Activated naive CD8-positive, alpha-beta T cell treated with anti-CD3 and anti-CD28 coated beads for 36 hours (primary cell): ENCODE measurements at places on chromosomes 13 and 19. TPM values are rescaled to one million over a fixed set of nuclear protein-coding genes. Genes with fewer than 3 reads are reported as not detected.
A peak's percentile ranks its signal among the peaks of the same experiment; 100 is the strongest.

The KIR3DL2 gene
- total RNA-seq: 0.18 TPM

DNA sequence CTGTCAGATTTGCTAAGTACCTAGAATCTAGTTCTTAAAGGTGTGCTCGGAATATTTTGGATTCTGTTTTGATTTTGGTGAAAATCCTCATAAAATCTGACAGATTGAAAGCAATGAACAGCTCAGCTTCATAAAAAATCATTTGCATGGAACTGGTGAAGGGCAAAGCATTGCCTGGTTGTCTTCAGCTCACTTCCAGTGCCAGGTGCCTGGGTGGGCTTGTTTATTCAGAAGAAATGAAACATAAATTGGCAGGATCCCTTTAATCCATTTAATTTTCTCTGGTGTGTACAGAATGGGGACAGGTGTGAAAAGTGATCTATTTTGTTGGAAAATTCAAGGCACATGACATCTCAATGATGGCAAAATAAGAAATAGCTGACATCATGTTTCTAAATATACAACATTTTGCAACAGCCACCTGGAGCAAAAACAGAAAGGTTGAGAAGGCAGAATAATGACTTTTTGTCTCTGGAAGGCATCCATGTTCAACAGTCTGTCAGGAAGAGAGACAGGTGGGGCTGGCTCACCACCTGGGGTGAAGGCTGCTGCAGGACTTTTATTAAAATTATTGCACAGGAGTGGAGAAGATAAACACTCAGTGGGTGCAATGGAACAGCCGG lies 52.2 kb downstream of the RFC3 start:
- DNase-seq: no peak

- DNase-seq: no peak
These were observed 4.0 kb downstream of the CEBPA start for GRCh38 chr19:33298146-33298911.

DNA sequence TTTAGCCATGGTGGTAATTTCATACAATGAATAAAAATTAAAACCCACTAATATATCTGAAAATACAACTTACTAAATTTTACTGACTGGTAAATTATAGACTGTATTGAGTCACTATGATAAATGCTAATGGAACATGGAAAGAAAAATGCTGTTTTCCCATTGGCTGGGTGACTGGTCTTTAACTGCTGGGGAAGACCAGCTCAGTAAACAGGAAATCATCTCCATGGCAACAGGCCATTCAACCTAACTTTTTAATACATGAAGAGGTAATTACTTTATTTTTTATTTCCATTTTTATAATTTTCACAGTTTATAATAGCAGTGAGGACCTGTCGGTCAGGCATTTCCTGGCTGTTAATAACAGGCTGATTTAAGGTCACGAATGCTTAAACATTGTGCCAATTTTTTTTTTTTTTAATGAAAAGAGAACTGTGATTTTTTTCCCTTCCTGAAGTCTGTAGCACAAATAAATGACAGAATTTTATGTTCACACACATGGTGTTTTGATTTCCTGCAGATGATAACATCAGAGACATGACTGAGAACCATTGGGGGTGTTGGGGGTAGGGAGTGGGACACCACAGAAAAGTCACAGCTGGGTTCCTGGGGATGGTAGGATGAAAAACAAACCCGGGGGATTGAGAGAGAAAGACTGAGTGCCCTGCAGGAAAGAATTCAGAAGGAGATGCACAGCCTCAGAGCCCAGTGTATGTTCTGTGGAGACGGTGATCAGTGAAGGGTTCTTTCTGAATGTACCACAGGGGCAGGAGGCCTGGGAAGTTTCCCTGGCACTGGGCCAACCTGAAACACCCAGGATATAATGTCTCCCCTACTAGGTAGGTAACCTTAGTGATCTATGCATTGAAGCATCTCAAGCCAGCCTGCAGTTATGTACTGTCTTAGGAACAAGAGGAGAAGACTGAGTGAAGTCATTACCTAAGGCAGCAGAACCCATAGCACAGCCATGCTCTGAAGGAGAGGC lies 297.1 kb downstream of the COG6 start:
- no peak for DNase-seq

GRCh38 chr19:5191091-5191490 lies 149.5 kb downstream of the PTPRS start:
- DNase-seq: no peak

GRCh38 chr13:80339912-80340650 lies 845 bp downstream of the SPRY2 start:
- DNase-seq: peak; percentile 6

DNA sequence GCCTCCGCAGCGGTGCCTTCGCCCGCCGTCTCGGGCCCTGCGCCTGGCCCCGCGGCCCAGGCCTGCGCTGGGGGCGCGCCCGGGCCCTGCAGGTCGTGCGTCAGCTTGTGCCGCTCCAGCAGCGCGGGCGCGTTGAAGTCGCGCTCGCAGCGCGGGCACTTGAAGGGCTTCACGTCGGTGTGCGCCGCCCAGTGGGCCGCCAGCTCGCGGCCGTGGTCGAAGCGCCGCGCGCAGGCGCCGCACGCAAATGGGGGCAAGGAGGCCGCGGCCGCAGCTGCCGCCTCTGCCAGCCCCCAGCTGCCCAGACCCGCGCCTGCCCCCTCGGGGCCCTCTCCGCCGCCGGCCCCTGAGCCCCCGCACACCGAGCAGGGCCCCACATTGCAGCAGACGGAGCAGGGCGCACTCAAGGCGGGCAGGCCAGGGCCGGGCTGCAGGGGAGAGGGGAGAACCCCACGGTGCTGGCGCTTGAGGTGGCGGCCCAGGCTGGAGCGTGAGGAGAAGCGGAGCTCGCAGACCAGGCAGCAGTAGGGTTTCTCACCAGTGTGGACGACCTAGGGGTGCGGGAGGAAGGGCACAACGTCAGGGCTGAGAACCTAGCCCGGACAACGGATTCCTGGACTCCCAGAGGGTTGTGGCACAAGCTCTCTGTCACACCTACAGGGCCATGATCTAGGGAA lies 6.1 kb downstream of the FIZ1 start:
- DNase-seq: no peak

GRCh38 chr19:291561-292280 lies 518 bp upstream of the PLPP2 start:
- DNase-seq: no peak

DNA sequence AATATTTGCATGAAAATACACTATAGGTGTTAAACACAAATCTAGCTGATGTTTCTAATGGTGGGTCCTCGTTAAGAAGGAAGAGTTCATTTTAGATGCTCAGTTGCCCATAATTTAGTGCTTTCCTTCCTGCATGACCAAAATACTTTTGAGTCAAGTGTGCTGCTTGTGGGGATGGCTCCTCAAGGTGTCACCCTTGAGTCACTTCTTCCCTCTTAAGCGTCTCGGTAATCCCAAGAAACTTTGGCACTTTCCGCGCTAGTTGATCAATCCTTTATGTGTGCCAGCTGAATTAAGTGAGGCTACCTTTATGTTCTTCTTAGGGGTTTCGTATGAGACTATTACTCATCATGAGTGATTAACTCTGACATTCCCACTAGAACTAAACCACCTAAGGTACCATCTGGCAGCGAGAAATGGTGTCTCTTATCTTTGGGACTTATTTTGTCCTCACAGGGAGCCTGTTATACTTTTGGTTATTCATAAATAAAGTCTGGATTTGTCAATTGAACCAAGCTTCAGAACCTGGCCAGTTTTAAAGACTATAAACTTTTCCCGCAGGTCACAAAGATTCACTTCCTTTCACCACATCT lies 106.8 kb downstream of the NHLRC3 start:
- no peak for DNase-seq

- no peak for DNase-seq
These were observed 209.5 kb downstream of the KLF5 start for GRCh38 chr13:73268306-73268705.

GRCh38 chr13:112069061-112069844 lies 2.3 kb downstream of the SOX1 start:
- no peak for DNase-seq
